ENCODE measurements at places on chromosomes 5 and 9. TPM values are rescaled to one million over a fixed set of nuclear protein-coding genes. Genes with fewer than 3 reads are reported as not detected.
A peak's percentile ranks its signal among the peaks of the same experiment; 100 is the strongest.

- peaks cover 24% of the 10 kb centered on the region for H3K36me3 ChIP-seq
- H3K4me1 ChIP-seq, result no peaks in the 10 kb centered on the region
- no peak overlapping the region for H3K4me3 ChIP-seq
- no peak overlapping the region for H3K27ac ChIP-seq
- no peaks in the 10 kb centered on the region for H3K27me3 ChIP-seq
Observed at GRCh38 chr9:132646726-132647125, 23.1 kb downstream of the DDX31 start.

- peaks cover 27% of the 10 kb centered on the region for H3K27me3 ChIP-seq
- H3K27ac ChIP-seq, result no peak overlapping the region
- H3K4me1 ChIP-seq, result peaks cover 4% of the 10 kb centered on the region
- DNase-seq, result no peak
- no peaks in the 10 kb centered on the region for H3K36me3 ChIP-seq
Observed at GRCh38 chr5:6683241-6683640, 30.0 kb upstream of the TENT4A start.

DNA sequence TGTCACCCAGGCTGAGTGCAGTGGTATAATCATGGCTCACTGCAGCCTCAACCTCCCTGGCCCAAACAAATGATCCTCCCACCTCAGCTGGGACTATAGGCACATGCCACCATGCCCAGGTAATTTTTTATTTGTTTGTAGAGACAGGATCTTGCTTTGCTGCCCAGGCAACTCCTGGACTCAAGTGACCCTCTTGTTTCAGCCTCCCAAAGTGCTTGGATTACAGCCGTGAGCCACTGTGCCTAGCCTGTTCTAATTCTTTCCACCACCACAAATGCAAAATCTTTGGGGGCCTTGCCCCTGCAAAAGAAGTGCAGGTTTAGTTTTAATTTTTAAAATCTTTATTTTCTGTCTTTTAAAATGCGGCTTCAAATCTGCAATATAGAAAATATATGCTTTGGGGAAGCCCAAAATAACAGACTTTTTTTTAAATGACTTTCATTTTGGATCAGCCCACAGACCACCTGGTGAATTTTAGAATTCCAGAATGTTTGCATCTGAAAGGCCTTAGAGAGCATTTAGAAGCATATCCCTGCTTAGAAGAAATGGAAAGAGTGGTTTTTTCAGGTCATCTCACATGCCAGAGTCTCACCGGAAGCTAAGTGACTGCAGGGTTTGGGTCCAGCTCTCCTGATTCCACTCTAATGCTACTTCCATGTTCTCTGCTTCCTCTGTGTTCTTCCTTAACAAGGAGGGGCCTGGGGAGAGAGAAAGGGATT, 111.4 kb upstream of the FER start:
- peaks cover 8% of the 10 kb centered on the region for H3K27me3 ChIP-seq
- peaks cover 10% of the 10 kb centered on the region for H3K4me1 ChIP-seq
- no peak overlapping the region for H3K27ac ChIP-seq
- H3K4me3 ChIP-seq, result no peak overlapping the region
- no peak for DNase-seq

GRCh38 chr5:178322736-178323540, 90.3 kb upstream of the PHYKPL start:
- no peaks in the 10 kb centered on the region for H3K4me1 ChIP-seq
- no peaks in the 10 kb centered on the region for H3K36me3 ChIP-seq
- DNase-seq, result no peak
- H3K27ac ChIP-seq, result no peak overlapping the region
- no peaks in the 10 kb centered on the region for H3K27me3 ChIP-seq

Gene FBP2
- not detected for total RNA-seq

DNA sequence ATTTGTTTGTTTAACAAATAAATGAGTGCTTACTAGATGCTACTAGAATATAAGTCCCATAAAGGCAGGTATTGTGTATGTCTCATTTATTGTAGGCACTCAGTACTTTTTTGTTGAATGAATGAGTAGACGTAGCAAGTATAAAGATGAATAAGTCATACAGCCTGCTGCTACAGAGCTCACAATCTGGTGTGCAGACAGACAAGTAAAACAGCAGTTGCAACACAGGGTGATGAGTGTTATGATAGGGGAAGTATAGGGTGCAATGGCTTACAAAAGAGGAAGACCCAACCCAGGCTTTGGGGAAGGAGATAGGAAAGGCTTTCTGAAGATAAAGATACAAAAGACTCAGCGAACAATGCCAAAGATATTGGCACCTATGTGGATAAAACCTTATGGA, 47.7 kb downstream of the SH3RF2 start:
- no peak overlapping the region for H3K27ac ChIP-seq
- H3K36me3 ChIP-seq, result no peaks in the 10 kb centered on the region
- no peaks in the 10 kb centered on the region for H3K4me1 ChIP-seq
- DNase-seq, result no peak
- peaks cover 15% of the 10 kb centered on the region for H3K27me3 ChIP-seq

Gene TJP2
- 10.2 TPM for total RNA-seq

- H3K27ac ChIP-seq, result no peak overlapping the region
- no peaks in the 10 kb centered on the region for H3K36me3 ChIP-seq
- H3K27me3 ChIP-seq, result peaks cover 6% of the 10 kb centered on the region
- peaks cover 9% of the 10 kb centered on the region for H3K4me1 ChIP-seq
Observed at GRCh38 chr5:541539-542318, 17.5 kb upstream of the SLC9A3 start.

DNA sequence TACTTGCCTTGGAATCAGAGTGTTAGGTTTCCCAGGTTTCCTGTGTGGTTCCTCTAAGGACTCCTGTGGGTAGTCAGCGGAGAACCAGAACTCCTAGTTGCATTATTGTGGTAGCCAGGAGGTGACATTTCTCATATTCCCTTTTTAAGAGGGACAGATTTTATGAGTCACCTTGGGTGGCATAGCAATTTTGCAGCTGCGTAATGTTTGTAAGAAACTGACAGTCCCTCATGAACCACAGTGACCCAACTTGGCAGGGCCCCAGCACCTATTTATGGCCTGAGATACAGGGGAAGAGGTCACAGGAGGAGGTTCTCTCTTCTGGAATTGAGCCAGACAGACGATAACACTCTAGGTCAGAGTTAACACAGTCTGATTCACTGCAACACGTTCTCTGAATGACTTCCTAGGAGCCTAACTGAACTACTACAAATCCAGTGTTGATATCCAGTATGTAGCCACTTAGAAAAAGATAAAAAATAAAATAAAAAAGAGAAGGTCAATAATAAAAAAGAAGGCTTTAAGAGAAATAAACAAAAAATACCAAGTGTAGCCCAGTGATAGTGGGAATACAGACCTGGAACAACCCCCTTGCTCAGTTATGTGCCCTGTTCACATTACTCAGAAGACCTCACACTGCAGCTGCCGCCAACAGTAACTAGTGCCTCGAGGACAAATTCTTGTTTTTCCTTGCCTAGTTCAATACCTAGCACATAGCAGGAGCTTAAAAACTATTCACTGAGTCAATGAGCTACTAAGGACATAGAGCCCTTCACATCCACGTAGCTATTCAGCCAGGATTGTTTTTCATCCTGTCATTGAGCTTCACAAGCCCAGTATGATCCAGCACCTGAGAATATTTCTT, 50.7 kb upstream of the VLDLR start:
- peak overlapping the region; percentile 45 for H3K27ac ChIP-seq
- peak; percentile 70 for DNase-seq
- H3K27me3 ChIP-seq, result peaks cover 8% of the 10 kb centered on the region
- peak overlapping the region; percentile 46 for H3K4me3 ChIP-seq
- no peaks in the 10 kb centered on the region for H3K36me3 ChIP-seq

DNA sequence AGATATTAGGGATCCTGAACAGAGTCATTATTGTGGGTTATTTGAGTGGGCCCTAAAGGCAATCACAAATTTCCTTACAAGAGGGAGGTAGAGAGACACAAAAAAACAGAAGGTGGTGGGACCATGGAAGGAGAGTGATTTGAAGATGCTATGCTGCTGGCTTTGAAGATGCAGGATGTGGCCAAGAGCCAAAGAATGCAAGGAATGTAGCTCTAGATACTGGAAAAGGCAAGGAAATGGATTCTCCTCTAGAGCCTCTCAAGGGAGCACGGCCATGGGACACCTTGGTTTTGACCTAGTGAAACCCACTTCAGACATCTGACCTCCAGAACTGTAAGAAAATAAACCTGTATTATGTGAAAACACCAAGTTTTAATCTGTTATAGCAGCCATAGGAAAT, 53.8 kb downstream of the TTC39B start:
- H3K27ac ChIP-seq, result no peak overlapping the region
- H3K4me1 ChIP-seq, result peaks cover 17% of the 10 kb centered on the region
- no peak overlapping the region for H3K4me3 ChIP-seq
- no peaks in the 10 kb centered on the region for H3K27me3 ChIP-seq
- DNase-seq, result no peak

GRCh38 chr9:29475471-29475870, 1902.2 kb upstream of the C9orf72 start:
- no peak for DNase-seq
- no peak overlapping the region for H3K4me3 ChIP-seq
- H3K27ac ChIP-seq, result no peak overlapping the region
- H3K4me1 ChIP-seq, result no peaks in the 10 kb centered on the region

Gene ADCY2
- not detected for total RNA-seq

Gene SLC1A1
- total RNA-seq, result not detected

GRCh38 chr9:130780865-130781504, 54.1 kb upstream of the ABL1 start:
- H3K4me3 ChIP-seq, result no peak overlapping the region
- H3K4me1 ChIP-seq, result peaks cover 21% of the 10 kb centered on the region
- H3K27me3 ChIP-seq, result no peaks in the 10 kb centered on the region
- H3K27ac ChIP-seq, result no peak overlapping the region
- no peak for DNase-seq

Gene PRR16
- total RNA-seq, result not detected

- no peaks in the 10 kb centered on the region for H3K4me1 ChIP-seq
- H3K27me3 ChIP-seq, result peaks cover 6% of the 10 kb centered on the region
- no peak overlapping the region for H3K27ac ChIP-seq
- no peaks in the 10 kb centered on the region for H3K36me3 ChIP-seq
- DNase-seq, result no peak
- H3K4me3 ChIP-seq, result no peak overlapping the region
Observed at GRCh38 chr5:135106610-135107471, 72.8 kb upstream of the PITX1 start.

Gene ORM2
- not detected for total RNA-seq

Gene MLANA
- total RNA-seq, result not detected

GRCh38 chr5:108947164-108947563, 199.5 kb downstream of the FER start:
- no peak for DNase-seq
- no peaks in the 10 kb centered on the region for H3K36me3 ChIP-seq
- H3K27ac ChIP-seq, result no peak overlapping the region
- no peaks in the 10 kb centered on the region for H3K27me3 ChIP-seq
- H3K4me3 ChIP-seq, result no peak overlapping the region
- no peaks in the 10 kb centered on the region for H3K4me1 ChIP-seq

DNA sequence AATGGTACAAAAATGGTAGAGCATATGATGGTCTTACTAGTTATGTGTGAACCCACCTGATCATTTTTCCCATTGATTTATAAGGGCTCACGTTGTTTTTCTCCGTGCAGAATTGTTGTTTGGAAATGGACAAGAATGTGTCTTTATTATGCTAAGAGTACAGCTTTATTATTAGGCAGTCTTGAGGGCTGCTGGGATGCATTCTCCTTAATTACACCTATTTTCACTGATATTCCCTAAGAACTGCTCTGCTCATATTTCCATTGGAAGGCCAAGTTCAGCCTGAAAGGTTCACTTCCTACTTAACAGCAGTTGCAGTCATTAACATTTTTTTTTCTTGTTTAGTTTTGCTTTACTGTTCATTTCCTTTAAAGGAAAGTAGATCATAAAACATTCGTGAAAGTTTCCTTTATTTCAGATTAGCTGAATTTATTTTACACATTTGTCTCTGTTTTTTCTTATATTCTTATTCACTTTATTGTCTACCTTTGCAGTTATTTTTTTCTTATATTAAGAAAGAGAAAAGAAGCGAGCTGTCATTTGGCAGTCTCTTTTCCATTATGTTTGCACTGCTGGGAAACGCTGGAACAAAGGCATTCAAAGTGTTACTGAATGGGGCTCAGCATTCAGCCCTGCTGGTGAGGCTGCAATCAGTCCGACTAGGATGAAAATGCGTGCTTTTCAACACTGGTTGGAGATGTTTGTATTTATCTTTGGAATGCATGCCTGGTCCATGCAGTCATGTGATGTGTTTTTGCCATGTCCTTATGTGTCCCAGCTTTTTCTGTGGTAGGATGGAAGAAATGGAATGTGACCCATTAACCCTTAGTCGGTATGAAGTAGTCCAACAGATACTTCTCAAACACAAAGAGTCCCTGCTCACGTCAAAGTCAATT, 602.7 kb upstream of the ZNF608 start:
- no peak for DNase-seq
- H3K36me3 ChIP-seq, result no peaks in the 10 kb centered on the region
- H3K4me3 ChIP-seq, result no peak overlapping the region
- peaks cover 6% of the 10 kb centered on the region for H3K27me3 ChIP-seq
- peaks cover 3% of the 10 kb centered on the region for H3K4me1 ChIP-seq

DNA sequence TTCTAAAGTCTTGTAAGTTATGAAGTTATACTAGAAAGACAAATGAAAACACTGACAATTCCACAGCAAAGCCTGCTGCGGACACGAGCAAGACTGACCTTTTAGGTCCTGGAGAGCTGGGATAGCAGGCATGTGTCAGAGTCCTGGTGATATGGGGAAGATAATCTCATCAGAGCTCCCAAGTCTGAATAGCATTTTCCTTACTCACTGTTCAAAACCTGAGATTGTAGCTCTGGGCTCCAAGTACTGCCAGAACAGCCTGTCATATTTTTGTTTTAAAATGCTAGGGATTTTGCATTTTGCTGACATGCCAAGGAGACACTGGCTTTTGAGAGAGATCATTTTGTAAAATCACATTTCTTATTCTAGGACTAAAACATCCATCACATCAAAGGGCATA, 90.1 kb downstream of the DRD1 start:
- DNase-seq, result no peak
- peaks cover 10% of the 10 kb centered on the region for H3K27me3 ChIP-seq
- no peaks in the 10 kb centered on the region for H3K4me1 ChIP-seq
- H3K4me3 ChIP-seq, result no peak overlapping the region

DNA sequence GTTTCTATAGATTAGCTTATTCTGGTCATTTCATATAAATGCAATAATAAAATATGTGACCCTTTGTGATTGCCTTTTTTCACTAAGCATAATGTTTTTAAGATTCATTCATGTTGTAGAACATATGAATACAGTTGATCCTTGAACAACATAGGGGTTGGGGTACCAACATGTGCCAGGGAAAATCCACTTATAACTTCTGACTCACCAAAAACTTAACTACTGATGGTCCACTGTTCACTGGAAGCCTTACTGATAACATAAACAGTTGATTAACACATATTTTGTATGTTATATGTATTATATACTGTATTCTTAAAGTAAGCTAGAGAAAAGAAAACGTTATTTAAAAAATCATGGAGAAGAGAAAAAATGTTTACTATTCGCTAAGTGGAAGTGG, 12.1 kb downstream of the ARHGEF37 start:
- H3K27ac ChIP-seq, result no peak overlapping the region
- H3K36me3 ChIP-seq, result no peaks in the 10 kb centered on the region
- no peaks in the 10 kb centered on the region for H3K4me1 ChIP-seq
- DNase-seq, result no peak
- no peak overlapping the region for H3K4me3 ChIP-seq
- peaks cover 3% of the 10 kb centered on the region for H3K27me3 ChIP-seq
